ENCODE measurements at places on chromosomes 2 and 18.
A peak's percentile ranks its signal among the peaks of the same experiment; 100 is the strongest.

DNA sequence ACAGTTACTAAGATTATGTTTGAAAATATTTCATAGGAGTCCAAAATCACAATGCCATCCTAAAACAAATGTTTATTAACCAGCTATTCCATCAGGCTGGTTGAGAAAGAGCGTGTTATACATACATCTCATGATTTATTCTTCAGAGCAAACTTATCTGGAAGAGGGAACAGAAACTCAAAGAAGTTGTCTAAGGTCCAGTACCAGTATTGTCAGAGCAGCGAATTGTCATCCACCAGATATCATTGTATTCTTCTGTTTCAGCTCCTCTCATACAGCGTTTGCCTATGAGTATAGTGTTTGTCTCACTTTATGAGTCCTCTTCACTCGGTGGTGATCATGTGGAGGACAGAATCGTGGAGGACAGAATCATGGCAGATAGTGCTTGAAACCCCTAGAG, 238.2 kb downstream of the OSR1 start:
- no peak for DNase-seq

- DNase-seq, result no peak
Observed at GRCh38 chr2:11663427-11663826, 6.6 kb downstream of the NTSR2 start.

GRCh38 chr2:62964050-62964449, 86.6 kb upstream of the OTX1 start:
- DNase-seq, result no peak

GRCh38 chr18:36828157-36828629, 609 bp downstream of the TPGS2 start:
- DNase-seq, result no peak

- DNase-seq, result no peak
Observed at GRCh38 chr2:23617811-23618215, 232.8 kb downstream of the KLHL29 start.

DNA sequence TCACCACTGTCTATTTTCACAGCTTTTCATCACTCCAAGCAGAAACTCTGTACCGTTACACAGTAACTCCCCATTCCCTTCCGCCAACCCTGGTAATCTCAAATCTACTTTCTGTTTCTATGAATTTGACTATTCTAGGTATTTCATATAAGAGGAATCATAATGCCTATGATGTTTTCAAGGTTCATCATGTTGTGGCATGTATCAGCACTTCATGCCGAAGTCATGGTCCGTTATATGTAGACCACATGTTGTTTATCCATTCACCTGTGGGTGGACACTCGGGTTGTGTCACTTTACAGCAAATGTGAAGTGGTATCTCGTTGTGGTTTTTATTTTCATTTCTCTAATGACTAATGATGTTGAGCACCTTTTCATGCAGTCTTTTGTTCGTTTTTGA, 21.6 kb downstream of the CPSF3 start:
- DNase-seq, result no peak

GRCh38 chr2:227853204-227853629, 18.2 kb upstream of the DAW1 start:
- DNase-seq, result peak; percentile 86

GRCh38 chr18:55787536-55788073, 199.6 kb upstream of the TCF4 start:
- no peak for DNase-seq

- DNase-seq, result no peak
Observed at GRCh38 chr2:9086465-9086864, 83.0 kb upstream of the MBOAT2 start.

- DNase-seq, result peak; percentile 64
Observed at GRCh38 chr2:21467910-21468309, 344.1 kb downstream of the TDRD15 start.

DNA sequence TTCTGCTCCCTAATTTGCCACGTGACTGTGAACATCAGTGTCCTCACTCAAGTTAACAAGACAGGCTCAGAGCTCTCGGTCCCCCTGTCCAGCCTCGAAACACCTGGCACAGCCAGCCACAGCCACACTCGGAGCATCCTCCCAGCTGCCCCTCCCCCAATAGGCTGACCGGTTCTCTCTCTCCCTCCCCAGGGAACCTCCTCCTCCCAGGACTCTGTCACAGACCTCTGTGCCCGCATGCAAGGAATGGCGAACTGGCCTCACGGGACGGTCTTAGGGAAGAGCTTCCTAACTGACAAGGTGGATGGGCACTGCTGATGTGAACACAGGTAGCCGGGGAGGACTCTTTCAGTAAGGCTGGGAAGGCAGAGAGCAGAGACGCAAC, 18.8 kb downstream of the CYP26B1 start:
- no peak for DNase-seq

DNA sequence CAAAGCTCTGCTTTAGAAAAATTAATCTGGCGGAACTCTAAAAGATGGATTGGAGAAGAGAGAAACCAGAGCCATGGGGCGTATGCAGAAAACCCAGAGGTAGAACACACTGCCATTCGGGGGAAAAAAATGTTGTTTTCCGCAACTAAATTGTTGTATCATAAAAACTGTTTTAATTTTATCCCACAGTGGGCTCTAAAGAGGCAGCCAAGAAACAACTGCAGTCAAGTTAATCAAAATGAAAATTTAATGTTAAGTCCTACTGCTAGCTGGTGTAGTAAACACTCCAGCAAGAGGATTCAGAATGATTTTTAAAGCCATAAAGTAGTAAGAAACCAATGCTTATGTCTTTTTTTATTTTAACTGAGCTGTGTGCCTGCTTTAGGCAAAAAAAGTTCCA, 69.1 kb downstream of the GAREM1 start:
- no peak for DNase-seq

GRCh38 chr18:70382992-70383717, 94.3 kb downstream of the SOCS6 start:
- no peak for DNase-seq

GRCh38 chr2:152348388-152348787, 13.4 kb downstream of the FMNL2 start:
- DNase-seq, result no peak

DNA sequence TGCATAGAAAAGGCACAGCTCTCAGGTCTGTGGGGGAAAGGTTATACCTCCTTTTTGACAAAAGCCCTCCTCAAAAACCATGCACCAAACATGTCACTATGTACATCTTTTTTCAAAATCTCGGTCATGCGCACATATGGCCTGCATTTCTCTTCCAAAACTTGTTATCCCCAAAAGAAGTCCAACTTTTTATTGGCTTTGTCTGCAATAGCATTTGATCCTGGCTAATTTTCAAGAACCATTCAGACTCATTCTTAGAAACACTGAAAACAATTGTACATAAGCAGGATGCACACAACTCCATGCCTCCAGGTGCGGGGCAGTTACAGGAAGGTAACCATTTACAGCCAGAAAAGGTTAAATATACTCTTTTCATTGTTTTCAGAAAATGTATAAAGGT, 21.9 kb downstream of the SERTAD2 start:
- DNase-seq, result no peak

- DNase-seq, result no peak
Observed at GRCh38 chr2:111209045-111209514, 88.4 kb downstream of the BCL2L11 start.

- DNase-seq, result no peak
Observed at GRCh38 chr18:35733408-35733807, 151.9 kb downstream of the GALNT1 start.

- peak; percentile 62 for DNase-seq
Observed at GRCh38 chr18:23662309-23663263, at the start of gene ANKRD29. Gene ANKRD29, minus strand, starts transcription at chr18:23662911. Its CDS starts 181 bp downstream, at chr18:23662730.

DNA sequence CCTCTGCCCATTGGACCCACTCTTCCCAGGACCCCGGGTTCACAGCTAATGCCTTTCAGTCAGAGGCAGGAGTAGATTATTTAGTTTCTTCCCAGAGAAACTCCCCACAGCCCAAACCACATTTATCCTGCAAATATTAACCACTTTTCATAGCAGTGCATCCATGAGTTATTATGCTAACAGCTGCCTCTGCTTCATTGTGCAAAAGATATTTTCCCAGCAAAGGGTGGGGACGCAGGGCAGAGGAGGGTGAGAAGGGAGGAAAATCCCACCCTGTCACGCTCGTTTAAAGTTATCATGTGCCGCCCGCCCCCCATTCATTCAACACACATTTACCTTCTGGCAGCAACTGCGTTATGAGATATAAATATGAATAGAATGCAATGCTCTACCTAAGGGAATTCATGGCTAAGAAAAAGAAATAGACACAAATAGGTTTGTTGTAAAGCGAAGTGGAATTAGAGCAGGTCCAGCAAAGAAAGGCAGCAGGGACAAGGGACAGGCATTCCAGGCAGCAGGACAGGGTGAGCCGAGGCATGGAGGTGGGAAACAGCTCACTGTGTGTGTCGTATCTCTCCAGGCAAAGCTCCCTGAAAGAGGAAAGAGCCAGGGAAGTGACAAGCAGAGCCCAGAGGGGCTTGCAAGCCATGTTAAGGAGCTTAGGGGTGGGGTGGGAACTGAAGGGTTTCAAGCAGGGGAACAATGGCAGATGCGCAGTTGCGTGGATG, 46.3 kb upstream of the LTBP1 start:
- no peak for DNase-seq
